ENCODE measurements at places on chromosomes 7 and 10.

DNA sequence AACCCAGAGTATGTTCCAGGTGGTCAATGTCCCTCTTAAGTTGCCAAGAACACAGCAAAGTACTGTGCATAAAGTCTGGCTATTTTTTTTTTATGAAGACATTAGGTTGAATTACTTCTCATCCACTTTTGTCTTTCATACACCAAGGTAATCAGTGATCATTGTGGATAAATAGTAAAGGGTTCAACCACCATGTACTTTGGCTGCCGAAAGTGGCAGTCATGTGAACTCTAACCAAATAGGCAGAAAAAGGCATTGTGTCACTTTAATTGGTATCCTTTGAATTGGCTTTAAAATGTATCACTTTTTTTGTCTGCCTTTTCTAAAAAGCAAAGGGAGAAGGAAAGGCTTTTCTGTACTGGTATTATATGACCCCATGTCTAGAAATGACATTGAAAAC lies 7.3 kb downstream of the ITIH2 start:
- DNase-seq = no peak

DNA sequence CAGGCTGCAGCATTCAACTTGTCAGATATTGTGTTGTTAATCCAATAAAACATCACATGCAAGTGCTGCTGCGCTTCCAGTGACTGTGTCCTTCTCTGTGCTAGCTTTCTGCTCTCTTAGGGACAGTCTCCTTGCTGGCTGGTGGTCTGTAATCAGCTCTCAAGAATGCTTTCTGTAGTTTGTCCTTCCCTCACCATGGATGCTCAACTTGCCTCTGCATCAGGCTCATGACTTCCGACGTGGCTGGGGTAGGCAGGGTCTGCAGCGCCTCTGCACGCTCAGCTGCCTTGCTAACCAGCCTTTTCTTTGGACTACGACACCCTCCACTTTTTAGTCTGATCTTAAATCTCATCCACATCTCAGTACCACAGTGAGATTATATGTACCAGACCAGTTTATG lies 58.3 kb downstream of the MMRN2 start:
- no peak for DNase-seq

DNA sequence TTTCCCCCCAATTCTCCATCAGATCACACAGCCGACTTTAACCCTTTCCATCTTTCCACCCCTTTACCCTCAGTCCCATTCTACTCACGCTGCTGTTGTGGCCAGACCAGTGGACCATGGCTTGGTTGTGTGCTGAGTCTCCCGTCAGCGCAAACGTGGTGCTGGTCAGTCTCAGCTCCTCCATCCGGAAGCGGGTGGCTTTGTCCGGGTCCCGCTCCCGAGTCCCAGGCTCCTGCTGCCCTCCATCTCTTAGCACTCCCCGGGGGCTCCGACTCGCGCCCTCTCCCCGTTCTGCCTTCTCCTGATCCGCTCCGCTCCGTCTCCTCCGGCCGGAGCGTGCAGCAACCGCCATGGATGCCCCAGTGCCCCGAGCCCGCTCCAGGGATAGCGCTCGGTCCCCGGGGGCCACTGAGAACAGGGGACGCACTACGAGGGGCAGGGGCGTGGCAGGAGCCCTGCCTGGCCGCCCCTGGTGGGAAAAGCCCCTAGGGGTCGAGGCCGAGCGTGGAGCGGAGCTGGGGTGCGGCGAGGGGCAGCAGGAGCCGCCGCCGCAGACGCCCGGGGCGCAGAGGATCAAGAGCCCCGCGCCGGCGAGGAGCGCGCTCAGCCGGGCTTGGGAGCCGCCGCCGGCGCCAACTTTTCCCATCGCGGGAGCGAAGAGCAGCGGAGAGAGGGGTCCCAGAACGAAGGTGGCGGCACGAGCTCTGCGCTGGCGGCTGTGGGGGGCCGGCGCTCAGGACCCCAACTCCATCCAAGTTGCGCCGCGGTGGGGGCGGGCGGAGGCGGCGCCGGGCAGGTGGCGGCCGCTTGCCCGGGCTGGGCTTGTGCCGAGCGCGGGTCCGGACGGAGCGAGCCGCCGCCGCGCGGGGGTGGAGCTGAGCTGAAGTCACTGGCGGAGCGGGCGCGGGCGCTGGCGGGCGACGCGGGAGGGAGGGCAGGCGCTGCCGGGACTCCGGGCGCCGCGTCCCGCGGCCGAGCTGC lies at the start of gene SORCS1:
SORCS1 (minus strand) TSS at position 826 of the 981 bp plus-strand sequence.
- no peak for DNase-seq

DNA sequence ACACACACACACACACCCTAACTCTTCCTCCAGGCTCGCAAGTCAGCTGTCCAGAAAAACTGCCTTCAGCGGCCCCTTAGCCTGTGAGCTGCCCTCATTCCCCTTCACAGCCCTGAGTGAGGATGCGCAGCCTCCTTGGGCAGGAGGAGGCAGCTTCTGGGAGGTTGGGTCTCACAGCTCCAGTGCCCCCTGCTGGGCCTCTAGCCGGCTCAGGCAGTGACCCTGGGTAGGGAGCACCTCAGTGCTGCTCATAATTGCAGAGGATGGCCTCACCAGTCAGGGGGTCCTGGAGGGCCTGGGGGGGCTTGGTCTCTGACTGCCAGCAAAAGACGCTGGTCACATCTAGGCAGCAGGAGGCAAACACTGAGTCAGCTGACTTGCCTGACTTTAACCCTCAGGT lies 43.7 kb downstream of the ZNF273 start:
- no peak for DNase-seq

DNA sequence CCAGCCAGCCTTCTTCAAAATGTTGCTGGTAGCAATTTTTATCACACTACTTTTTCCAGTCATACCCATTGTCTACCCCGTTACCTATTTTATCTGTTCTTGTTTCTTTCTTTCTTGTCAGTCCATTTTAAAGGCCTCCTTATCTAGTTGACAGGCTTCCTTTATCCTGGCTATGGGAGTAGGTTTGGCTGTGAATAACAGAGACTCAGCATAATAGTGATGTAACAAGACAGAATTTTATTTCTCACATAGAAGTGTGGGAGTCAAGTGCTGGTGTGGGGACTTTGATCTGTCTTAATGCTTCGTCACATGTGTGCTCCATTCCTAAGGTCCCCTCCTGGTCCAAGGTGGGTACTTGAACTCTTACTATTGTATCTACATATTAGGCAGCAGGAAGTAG lies 283.6 kb downstream of the EXOC4 start:
- DNase-seq = no peak

DNA sequence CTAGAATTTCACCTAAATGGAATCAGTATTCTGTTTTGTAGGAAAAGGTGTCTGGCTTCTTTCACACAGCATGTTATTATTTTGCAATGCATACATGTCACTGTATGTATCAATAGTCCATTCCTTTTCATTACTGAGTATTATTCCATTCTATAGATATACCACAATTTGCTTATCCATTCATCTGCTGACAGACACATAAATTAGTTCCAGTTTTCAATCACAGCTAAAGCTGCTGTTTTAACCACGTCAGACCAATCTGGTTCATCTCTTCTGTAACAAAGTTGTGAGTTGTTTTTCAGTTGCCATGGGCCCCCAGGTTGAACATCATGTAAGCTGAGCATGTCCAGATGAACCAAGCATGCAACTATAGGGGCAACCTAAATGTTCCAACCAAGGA lies 282.1 kb upstream of the MKLN1 start:
- no peak for DNase-seq

DNA sequence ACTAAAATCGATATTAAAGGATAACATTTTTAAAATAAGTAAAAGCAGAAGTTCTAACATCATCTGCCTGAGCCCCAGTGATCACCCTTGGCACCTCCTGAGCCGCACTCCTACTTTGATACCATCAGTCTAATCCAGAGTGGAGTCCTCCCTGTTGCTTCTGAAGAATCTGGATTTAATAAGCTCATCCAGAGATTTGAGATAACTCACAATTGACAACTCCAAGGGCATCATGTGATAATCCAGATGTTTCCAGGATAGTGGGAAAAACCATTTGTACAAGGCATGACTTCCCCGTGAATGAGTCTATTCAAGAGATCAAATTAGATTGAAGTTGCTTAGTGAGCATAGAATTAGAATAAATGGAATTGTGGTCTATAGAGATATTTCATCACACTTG lies 475.8 kb upstream of the C7orf33 start:
- no peak for DNase-seq

- DNase-seq = no peak
Observed at GRCh38 chr10:5817322-5818047, 4.3 kb upstream of the GDI2 start.

DNA sequence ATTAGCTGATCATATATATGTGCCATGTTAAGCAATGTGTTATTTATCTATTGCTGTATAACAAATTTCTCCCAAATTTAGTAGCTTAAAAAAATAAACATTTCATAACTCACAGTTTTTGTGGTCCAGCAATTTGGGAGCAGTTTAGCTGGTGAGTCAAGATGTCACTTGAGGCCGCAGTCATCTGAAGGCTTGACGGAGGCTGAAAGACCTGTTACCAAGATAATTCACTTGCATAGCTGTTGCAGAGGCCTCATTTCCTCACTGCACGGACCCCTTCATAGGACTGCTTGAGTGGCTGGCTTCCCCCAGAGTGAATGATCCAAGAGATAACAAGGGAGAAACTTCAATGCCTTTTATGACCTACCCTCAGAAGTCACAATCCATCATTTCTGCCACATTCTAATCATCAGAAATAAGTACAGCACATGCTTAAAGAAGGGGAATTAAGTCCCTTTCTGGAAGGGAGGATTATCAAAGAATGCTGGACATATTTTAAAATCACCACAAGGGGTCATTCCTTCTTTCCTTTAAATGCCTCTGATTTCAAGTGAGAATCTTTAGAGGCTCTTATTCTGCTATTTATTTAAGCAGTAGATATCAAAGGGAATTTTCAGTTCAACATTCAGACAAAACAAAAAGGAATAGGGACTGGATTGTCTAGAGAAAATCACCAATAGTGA lies 10.5 kb upstream of the SRPK2 start:
- no peak for DNase-seq

GRCh38 chr10:103854265-103854685 lies 1.1 kb downstream of the SH3PXD2A start:
- no peak for DNase-seq

DNA sequence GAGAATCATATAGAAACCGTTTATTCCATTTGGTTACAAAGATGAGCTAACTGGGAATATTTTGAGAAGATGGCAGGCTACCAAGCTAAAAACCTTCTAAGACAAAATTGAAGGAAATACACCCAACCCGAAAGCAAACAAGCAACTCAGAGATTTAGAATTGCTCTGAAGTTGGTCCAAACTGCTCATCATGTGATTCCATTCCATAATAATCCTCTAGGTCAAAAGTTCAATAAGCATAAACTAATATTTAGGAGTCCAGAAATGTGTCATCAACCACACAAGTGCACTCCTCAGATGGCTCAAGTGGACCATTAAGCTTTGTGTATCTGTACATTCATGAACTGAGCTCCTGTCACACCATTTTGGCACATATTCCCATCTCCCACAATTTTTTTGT lies 28.7 kb downstream of the DGKI start:
- no peak for DNase-seq
